NCI-H146 (cell line): ENCODE measurements at places on chromosomes 6 and 20.

- DNase-seq: peak; percentile 86
These were observed 20.7 kb downstream of the GTPBP2 start for GRCh38 chr6:43608310-43608763.

- DNase-seq: no peak
These were observed 2.6 kb downstream of the DEFB113 start for GRCh38 chr6:49966823-49967222.

- peak; percentile 73 for DNase-seq
These were observed at the start of gene EBF4 for GRCh38 chr20:2692036-2692885. EBF4 (plus strand) TSS chr20:2692780; CDS start chr20:2693646, 866 bp downstream.

DNA sequence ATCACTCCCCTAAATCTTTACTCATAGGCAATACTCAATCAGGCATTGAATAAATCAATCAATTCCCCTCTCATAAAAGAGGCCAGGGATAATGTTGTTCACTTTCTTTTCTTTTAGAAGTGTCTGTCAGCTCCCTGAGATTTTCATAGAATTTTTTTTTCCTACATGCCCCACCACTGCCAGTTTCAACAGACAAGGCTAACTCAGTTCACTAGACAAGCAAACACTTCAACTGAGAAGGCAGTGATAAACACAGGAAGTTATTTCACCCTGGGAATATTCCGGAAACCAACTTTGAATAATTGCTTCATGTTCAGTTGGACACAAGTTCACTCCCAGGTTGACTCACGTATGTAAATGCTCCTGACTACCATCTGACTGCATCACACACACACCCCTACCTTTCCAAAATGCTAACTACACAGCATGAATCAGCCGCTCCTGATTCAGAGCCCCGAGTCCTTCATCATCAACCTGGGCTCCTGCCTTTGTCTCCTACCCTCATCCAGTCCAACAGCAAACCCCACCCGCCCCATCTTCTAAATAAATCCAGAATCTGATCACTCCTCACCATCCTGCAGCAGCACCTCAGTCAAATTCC, 143.9 kb downstream of the BCAS1 start:
- DNase-seq: no peak

- DNase-seq: no peak
These were observed 72.6 kb downstream of the REV3L start for GRCh38 chr6:111410371-111410770.

- no peak for DNase-seq
These were observed 60.4 kb downstream of the COL19A1 start for GRCh38 chr6:69926745-69927144.

- no peak for DNase-seq
These were observed 358.0 kb upstream of the CITED2 start for GRCh38 chr6:139732451-139732850.
